Dorsolateral prefrontal cortex (tissue), 122 donors: ENCODE measurements at places on chromosomes 3 and 15.

DNA sequence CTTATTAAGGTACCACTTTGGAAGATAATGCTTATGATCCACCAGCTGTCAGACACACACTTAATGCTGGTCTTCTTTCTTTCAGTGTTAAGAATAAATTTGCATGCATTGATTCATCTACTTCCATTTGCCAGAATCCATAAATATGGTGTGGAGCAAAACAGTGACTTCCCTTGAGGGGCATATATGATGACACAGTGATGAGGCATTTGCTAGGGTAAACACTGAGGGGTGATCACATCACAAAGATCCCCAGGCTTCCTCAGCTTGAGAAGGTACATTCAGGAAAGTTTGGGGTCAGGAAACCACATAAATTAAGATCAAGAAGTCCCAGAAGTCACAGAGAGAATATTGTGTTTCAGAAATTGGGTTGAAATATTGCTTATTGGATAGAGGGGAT, 9.9 kb upstream of the ZBED2 start:
- DNase-seq, result no peak

DNA sequence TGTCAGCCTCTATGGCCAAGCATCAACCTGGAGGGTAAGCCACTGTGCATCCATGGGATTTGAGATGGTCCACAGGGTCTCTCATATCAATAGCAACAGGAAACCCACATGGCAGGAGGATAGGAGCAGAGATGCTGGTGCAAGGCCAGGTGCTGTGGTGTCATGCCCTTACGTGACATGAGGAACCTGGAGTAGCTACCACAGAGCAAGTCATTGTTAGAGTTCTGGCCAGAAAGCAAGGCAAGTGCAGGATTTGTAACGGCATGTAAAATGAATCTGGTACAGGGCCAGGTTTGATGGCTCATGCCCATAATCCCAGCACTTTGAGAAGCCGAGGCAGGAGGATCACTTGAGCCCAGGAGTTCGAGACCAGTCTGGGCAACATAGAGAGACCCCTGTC, 14.8 kb upstream of the ZNF774 start:
- DNase-seq, result no peak

GRCh38 chr3:16352428-16352827, 87.4 kb downstream of the OXNAD1 start:
- no peak for DNase-seq

- DNase-seq, result no peak
These were observed 163.7 kb upstream of the LRTM1 start for GRCh38 chr3:55091381-55092225.

DNA sequence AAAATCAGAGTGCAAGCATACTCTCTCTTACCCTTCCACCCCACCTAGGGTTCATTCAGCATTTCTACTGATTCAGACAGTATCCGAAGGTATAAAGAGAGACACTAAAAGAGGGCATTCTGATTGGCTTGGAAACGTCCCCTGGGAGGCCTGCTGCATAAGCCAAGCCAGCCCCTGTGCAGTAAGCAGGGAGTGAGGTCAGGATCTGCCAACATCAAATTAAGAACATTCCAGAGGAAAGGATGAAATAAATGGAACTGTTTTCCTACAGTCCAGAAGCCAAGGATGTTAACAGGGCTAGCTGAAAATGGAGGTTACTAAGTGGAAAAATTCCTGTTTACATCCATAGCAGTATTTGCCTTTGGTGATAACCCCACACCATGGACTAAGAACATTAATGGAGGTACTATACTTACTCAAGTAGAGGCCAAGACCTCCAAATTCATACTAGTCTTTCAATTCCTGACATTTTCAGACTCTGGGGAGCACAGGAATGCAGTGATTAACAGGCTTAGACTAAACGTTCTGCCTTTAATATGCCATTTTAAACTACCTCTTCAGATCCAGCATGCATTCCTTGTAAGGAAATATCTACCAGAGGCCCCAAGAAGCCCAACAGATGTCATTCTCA, 34.5 kb downstream of the NPTN start:
- DNase-seq, result no peak

DNA sequence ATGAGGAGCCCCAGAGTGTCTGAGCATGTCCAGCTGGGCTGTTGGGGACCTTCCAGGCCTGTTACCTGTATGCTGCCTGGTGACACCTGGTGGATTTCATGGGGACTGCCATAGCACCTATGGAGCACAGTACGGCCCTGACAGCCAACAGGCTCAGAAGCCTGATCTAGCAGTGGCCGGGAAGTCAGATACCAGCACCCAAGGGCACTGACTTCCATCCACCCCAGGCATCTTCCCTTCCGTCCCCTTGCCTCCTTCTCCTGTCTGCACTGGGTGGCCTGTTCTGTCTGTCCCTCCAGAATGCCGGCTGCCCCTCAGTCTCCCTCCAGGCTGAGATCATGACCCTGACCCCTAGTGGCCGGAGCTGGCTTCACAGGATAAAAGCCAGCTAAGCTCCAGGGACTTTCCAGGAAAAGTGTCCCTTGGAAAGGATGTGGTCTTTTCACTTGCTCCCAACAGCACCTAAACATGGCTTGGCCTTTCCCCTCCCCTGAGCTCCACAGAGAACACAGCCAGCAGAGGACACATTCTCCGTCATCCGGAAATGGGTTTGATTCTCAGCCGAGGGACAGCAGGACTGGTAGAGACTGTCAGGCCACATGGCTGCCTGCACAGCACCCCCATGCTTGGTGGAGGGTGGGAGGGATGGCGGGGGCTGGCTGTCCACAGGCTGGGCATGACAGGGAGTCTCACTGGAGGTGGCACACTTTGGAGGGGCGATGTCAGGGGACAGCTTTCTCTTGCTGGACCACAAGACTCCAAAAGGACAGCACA, 9.5 kb downstream of the RPS17 start:
- DNase-seq, result peak; percentile 53
